Activated T-helper 17 cell treated with anti-CD3 and anti-CD28 coated beads, Interleukin-2, amount 50 U/mL, for 72 hours (primary cell): ENCODE measurements at places on chromosomes 12 and 14.

GRCh38 chr12:25875661-25876060 lies 82.8 kb upstream of the RASSF8 start:
- ATAC-seq: no peak

GRCh38 chr12:62692884-62693283 lies 226.3 kb downstream of the MON2 start:
- ATAC-seq: no peak

DNA sequence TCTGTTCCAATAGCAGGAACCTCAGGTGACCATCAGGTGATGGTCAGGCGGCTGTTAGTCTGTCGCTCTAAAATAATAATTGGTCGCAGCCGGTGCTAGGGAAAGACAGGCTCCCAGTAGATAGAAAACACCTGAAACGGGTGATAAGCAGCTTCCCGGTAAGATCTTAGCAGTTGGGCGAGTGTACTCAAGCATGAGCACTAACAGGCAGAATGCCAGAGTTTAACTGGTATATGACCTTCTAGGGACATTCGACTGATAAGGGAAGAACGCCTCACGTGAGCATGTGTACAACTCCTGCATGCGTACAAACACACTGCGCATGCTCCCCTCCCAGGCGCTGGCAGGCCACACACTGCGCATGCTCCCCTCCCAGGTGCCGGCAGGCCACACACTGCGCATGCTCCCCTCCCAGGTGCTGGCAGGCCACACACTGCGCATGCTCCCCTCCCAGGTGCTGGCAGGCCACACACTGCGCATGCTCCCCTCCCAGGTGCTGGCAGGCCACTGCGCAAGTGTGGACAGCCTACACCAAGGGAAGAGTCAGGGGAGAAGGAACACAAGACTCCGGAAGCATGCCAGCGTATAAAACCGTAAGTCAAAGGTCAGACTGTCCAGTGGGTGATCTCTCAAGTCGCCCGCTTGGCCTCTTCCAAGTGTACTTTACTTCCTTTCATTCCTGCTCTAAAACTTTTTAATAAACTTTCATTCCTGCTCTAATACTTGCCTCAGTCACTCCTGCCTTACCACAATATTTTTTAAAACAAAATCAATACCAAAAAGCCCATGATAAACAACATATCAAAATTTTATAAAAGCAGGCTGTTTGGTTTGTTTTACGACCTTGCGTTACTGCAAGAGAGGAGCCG lies 24.5 kb downstream of the GPRC5D start:
- ATAC-seq: peak; percentile 73

GRCh38 chr14:69643430-69644200 lies 32.2 kb downstream of the SUSD6 start:
- peak; percentile 97 for ATAC-seq

GRCh38 chr14:104715416-104715815 lies 8.6 kb upstream of the ADSS1 start:
- no peak for ATAC-seq

DNA sequence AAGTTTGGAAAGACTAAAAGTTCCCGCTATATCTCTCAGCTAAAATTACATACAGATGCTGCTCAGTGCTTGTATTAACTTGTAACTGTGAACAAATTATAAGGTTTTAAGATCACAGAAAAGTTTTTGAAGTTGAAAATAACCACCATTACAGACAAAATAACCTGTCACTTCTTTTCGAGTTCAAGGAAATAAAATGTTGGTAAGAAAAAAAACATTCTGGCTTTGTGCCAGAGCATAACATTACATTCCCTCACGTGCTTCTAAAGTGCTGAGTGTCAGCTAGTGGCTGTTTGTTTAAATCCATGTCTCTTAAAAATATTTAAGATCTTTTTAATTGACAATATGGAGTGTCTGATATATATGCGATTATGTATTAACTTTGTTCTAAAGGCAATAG lies 27.2 kb upstream of the ADAMTS20 start:
- ATAC-seq: no peak

DNA sequence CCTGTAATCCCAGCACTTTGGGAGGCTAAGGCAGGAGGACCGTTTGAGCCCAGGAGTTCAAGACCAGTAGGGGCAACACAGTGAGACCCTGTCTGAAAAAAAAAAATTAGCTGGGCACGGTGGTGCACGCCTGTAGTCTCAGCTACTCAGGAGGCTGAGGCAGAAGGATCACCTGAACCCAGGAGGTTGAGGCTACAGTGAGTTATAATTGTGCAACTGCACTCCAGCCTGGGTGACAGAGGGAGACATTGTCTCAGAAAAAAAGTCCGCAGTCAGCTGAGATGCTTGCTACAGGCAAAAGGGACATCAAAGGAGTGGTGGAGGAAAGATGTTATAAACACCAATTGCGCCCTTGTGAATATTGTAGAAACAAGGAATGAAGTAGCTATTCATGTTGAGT lies 77.8 kb downstream of the NDUFA12 start:
- no peak for ATAC-seq

DNA sequence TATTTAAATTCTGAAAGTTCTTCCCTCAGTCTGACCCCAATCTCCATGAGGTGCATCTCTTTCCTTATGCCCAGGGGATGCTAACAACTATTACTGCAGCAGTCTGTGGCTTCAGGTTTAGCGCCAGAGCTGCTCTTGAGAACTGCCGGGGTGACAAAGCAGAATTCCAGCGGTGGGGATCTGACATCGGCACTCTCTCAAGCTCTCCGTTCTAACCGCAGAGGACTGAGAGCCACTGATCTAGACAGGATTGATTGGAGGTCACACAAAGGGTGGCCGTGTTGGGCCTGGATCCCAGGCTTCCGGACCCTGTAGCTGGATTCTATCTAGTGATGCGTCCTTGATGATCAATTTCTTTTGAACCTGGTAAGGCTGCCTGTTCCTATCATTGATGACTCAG lies 155.6 kb upstream of the TMEM132C start:
- no peak for ATAC-seq

DNA sequence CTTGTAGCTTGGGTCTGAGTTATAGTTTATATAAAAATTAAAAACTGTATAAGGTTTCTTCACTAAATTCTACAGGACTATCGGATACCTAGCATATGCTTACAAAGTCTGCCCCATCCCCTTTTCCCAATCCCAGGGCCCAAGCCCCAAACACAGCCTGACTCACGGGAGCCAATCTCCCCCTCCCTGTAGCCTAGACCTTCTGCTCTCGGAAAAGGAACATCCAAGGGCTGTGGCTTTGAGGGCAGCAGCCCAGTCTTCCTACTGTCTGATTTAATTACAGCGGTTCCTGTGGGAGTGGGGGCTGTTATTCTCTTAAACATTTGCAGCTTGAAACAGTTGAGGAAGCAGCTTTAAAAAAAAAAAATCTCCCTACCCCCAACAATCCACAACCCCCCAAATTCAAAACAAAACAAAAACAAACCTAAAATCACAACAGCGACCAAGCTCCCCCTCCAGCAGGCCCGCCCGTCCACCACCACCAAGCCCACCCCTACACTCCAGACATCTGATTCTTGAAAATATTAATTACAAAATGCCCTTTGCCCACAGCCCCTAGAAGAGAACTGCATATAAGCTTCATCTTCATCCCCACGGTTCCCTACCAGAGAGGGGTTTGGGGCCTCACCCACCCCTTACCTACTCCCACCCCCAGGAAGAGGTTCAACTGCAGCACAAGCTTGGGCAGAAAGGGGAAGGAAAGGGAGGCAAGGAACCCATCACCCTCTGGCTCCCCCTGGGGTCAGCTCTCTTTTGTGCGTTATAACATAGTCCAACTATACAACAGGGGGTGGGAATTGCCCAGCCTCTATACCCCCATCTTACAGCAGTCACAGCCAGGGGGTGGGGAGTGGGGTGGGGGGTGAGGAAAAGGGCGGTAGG lies 1.1 kb upstream of the PRKAG1 start:
- no peak for ATAC-seq
